ENCODE measurements at places on chromosomes 16 and 17.

DNA sequence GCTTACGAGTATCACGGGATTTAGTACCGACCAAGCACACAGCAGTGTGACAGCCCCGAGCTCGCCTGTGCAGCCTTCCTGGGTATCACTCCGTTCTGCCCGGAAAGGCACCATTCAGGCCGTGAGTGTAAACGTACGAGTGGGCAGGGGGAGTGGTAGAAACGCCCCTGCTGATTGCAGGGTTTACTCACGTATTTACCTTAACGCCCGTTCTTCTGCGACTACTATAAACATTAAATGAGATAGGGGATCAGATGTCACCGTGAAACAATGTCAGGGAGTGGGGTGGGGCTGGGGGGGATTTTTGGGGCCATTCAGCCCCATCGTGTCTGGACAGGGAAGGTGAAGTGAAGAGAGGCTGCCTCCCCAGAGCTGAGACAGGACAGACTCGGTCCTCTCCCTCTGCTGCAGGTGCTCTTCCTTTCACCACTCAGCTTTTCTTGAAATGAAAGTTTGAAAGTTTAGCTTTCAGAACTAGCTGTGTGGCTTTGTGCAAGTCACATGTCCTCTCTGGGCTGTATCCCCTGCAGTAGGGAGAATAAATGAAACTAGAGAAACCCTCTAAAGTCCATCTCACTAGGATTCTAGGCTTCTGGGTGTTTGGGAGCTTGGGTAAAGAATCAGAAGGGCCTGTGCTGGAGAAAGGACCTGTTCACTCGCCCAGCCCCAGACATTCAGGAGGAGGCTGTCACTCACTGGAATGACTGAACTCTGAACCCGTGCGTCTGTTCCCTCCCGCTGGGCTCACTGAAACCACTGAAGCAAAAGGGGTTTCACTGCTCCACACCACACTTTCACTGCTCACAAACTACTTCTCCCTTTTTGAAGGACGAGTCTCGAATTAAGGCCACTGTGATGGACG lies 66.7 kb downstream of the RPA1 start:
- DNase-seq, result no peak

DNA sequence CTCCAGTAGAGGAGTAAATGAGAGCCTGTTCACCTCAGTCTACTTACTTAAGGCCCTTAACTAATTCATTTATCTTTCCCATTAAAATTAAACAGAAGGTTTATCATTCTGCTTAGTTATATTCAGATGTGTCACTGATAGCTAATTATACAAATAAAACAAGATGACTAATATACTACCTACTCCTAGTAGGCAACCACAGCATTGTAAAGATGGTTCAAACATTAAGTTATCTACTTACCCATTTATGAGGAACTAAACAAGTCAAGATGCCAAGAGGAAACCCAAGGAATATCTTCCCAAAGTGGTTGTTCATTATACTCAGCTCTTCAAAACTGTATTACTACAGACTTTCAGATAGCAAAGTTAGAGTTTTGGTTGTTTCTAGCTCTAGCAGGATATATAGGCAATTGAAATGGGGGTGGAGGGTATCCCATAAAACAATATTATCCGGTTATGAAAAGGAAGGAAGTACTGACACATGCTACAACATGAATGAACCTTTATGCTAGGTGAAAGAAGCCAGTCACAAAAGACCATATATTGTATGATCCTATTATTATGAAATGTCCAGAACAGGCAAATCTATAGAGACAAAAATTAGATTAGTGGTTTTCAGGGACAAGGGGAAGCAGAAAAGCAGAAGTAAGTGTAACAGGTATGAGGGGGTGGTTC lies 56.5 kb downstream of the SPAG9 start:
- no peak for DNase-seq

- DNase-seq, result peak; percentile 44
These were observed 8.9 kb upstream of the C16orf74 start for GRCh38 chr16:85759631-85760419.

- DNase-seq, result no peak
These were observed 193.9 kb downstream of the PRKCA start for GRCh38 chr17:66496306-66496705.

GRCh38 chr17:34961093-34961911 lies at the start of the genes CCT6B and ZNF830:
TSS of gene CCT6B (minus strand) at chr17:34961460. CDS start at chr17:34961393, 67 bp downstream.
TSS of gene ZNF830 (plus strand) at chr17:34961540. CDS start at chr17:34961567, 27 bp downstream.
- DNase-seq, result peak; percentile 90

GRCh38 chr16:1823821-1824220 lies 2.8 kb downstream of the HAGH start:
- DNase-seq, result no peak

DNA sequence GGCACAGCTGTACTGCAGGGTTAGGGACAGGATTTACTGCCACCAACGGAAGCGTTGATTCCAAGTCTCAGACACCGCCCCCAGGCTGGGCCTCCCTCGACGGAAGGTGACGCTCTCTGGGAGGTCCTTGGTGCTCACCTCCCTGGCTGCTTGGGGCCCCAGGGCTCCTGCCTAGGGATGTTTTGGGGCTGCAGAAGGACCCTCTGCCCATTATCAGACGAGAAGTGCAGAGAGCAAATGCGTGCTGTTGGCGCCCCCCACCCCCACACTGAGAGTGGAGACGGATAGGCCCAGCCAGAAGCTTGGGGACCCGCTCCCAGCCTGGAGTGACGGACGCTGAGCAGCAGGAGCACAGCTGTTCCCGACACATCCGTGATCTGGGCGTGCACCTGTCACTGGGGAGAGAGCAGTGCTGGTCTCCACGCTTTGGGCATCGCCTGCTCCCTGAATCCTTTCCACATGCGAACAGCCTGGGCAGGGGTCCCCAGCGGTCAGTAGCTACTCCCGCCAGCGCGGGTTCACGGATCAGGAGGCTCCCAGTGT lies 5.1 kb upstream of the SOX8 start:
- DNase-seq, result no peak

GRCh38 chr16:75042426-75043174 lies 43.8 kb downstream of the ZNRF1 start:
- no peak for DNase-seq

- no peak for DNase-seq
These were observed 11.1 kb downstream of the VWA3A start for GRCh38 chr16:22103441-22103840.

DNA sequence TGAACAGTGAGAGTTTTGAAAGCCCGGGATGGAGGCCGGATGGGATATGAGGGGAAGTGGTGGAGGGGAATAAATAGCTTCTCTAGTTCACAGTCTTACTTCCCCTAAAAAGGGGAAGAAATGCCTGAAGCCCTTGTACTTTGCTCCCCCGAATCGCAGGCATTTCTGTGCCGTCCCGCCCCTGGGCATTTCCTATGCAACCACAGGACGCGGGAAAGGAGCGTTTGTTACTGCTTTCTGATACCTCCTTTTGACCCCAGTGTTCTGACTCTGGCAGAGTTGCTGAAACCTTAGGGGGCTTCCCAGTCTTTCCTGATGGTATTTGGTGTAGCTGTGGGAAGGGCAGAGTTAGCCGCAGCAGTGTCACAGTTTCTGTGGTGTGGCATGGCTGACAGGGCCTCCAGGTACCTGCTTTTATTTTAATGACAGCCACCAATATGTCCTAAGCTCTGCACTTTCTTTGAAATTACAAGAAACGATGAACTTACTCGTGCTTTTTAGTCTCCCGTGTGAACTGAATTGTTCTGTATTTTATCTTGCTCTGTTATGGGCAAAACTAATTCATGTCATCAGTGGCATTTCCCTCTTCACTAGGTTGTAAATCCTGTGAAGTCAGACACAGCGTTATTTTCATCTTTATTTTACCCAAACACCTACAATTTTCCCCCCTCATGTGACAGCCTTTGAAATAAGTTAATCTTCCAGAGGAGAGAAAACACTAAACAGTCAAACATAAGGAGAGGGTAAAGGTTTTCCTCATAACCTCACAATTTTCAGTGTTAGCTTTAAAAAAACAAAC lies 27.1 kb downstream of the USP10 start:
- no peak for DNase-seq

DNA sequence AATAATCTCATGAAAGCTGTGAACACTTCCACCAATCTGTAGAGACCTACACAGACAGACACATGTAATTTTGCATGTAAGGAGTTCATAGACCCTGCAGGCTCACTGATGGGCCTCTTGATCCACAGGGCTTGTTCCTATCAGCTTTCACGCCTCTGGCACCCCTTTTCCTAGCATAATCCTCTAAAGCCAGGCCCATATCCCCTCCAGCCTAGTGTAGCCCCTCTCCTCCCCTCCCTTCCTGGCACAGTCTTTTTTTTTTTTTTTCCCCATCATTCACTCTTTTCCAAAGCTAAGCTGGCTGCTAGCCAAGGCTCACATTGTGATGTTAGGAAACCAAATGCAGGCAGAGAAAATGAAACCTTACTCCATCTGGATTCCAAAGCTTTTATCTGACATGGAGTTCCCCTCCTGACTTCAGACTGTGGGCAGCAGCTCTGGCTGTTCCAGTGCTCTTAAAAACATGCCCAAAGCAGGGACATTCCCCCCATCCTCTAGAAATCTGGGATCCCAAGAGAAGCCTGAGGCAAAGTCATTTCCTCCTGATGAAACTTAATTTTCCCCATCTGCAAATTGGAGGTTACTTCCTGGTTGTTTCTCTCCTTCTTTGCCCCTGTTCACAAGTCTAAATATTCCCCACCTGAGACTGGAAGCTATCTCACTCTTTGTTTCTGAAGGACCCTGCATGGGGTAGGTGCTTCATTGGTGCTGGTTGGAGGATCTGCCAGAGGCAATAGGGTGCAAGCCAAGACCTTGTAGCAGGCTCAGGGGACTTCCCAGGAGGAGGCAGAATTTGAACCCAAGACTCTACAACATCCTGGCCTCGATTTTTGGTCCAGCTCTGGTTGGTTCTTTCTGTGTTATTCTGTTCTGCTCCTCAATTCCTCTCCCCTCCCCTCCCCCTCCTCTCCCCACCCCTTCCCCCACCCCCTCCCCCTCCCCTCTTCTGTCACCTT lies 9.9 kb upstream of the CCL5 start:
- DNase-seq, result no peak

- DNase-seq, result no peak
These were observed 743.5 kb downstream of the WWOX start for GRCh38 chr16:78842950-78843349.

DNA sequence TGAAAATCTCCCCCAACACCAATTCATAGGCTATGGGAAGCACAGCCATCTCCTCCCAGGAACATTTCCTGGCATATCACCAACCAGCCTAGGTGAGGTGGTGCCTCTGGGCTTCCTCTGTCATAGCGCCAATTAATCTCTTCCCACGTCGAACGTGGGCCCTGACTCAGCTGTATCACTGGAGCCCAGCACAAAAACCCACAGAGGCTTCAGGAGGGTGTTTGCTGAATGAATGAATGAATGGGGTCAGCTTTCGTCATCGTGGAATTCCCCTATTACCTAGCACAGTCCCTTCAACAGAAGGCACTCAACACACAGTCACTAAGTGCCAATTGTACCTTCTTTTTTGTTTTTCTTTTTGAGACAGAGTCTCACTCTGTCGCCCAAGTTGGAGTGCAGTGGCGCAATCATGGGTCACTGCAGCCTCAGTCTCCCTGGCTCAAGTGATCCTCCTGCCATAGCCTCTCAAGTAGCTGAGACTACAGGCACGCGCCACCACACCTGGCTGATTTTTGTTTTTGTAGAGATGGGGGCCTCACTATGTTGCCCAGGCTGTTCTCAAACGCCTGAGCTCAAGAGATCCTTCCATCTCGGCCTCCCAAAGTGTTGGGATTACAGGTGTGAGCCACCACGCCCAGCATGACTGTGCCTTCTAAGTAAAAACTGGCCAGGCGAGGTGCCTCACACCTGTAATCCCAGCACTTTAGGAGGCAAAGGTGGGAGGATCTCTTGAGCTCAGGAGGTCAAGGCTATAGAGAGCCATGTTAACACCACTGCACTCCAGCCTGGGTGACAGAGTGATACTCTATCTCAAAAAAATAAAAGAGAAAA lies 4.1 kb downstream of the ZNF688 start:
- DNase-seq, result peak; percentile 67

DNA sequence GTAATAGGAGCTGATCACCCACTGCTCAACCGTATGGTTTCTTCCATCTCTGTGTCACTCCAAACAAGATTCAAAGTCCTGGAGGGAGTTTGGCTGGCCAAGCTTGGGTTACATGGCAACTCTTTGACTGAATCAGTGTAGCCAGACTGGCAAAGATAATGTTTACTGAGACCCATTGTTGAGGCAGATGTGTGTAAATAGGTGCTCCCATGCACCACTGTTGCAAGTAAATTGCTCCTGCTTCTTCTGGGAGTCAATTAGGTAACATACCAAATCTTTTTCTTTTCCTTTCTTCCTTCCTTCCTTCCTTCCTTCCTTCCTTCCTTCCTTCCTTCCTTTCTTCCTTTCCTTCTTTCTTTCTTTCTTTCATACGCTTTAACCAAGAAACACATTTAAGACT lies 86.3 kb upstream of the DHX40 start:
- DNase-seq, result no peak

- DNase-seq, result peak; percentile 87
These were observed 10.5 kb downstream of the DOK4 start for GRCh38 chr16:57475711-57476339.

GRCh38 chr16:1177750-1178149 lies 24.8 kb downstream of the CACNA1H start:
- DNase-seq, result no peak

DNA sequence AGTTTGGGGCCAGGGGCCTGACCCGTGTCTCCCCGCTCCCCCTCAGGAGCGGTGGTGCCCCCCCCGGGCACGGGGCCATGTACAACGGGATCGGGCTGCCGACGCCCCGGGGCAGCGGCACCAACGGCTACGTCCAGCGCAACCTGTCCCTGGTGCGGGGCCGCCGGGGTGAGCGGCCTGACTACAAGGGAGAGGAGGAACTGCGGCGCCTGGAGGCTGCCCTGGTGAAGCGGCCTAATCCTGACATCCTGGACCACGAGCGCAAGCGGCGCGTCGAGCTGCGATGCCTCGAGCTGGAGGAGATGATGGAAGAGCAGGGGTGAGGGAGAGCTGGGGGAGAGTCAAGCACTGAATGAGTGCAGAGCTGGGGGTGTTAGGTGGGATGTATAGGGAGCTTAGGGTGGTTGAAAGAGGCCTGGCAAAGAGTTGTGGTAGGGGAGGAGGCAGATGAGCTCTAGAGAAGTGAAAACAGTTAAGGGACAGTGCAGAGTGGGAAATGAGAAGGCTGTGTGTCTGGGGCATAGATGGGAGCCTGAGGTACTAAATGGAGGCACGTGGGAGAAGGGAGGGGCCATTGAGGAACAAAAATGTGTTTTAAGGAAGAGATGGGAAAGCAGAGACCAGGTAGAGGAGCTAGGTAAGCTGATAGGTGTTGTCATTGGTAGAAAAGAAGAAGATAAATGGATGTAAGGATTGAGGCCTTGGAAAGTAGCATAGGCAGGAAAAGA lies 4.0 kb downstream of the SRRM2 start:
- no peak for DNase-seq

DNA sequence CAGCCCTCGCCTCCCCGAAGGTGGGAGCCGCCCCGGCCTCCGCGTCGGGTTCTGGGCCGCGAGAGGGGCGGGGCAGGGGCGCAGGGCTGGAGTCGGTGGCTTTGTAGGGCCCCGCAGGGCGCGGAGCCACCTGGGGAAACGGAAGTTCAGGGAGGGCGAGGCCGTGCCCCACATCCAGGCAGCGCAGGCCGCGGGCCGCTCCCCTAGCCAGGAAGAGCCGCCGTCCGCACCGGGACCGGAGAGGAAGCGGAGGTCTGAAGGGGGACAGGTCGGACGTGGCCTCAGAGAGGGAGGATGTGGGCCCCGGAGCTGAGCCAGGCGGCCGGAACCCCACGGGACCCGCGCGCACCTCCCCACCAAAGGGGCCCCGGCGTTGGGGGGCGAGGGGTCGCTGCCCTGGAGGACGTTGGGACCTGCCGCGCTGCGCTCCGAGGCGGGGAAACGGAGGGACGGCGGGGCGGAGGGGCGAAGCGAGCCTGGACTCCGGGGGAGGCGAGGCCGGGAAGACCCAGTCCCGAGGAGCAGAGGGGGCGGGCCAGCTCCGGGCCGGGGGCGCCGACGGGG lies 482 bp upstream of the SLC16A3 start:
- peak; percentile 74 for DNase-seq

- no peak for DNase-seq
These were observed 16.0 kb upstream of the TANC2 start for GRCh38 chr17:62950067-62950466.

All from activated T-cell treated with anti-CD3 and anti-CD28 coated beads, Interleukin-2, amount 50 U/mL, for 24 hours (primary cell).